ENCODE measurements at places on chromosomes 5 and 9.
A peak's percentile ranks its signal among the peaks of the same experiment; 100 is the strongest.

GRCh38 chr9:136558373-136558772, 12.5 kb upstream of the NOTCH1 start:
- no peak for DNase-seq

GRCh38 chr9:113578882-113579282, 115.4 kb downstream of the RGS3 start:
- DNase-seq: peak; percentile 83

GRCh38 chr5:11687498-11687897, 216.7 kb downstream of the CTNND2 start:
- DNase-seq: no peak

DNA sequence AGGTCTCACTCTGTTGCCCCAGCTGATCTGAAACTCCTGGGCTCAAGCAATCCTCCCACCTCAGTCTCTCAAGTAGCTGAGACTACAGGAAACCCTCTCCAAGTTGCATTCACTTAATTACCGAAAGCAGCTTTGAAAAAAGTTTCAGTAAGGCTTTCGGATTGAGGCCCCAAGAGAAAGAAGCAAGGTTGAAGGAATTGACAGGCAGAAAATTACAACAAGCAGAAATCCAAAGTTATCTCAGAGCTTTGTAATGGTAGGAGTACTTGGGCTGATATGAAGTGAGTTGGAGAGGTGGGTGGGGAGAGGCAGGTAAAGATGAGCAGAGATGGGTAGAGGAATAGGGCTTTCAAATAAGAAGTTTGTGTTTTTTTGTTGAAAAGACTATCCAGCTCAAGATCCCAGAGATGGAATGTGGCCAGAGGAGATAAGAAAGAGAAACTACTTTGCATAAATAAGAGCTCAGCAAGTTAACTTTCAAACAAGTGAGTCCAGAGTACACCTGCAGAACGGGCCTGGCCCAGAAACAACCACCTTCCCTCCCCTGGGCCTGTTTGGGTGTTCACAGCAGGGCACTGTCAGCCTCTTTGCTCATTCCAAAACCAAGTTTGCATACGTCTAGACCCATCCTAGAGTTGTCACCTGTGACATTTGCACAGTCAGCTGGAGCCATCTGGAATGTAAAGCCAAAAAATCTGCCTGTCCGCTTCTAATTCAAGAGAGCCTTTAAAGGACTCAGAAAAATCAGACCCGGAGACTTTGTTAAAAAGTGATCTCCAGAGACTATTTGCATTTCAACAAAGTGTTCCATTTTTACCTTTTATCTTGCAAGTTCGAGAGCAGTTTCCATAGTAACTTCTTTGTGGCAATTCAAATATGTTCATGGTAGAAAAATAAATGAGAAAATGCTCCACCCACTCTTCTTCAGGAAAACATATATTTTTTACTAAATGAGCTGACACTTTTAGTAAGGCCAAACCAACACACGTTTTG, 2.2 kb upstream of the CLINT1 start:
- no peak for DNase-seq

DNA sequence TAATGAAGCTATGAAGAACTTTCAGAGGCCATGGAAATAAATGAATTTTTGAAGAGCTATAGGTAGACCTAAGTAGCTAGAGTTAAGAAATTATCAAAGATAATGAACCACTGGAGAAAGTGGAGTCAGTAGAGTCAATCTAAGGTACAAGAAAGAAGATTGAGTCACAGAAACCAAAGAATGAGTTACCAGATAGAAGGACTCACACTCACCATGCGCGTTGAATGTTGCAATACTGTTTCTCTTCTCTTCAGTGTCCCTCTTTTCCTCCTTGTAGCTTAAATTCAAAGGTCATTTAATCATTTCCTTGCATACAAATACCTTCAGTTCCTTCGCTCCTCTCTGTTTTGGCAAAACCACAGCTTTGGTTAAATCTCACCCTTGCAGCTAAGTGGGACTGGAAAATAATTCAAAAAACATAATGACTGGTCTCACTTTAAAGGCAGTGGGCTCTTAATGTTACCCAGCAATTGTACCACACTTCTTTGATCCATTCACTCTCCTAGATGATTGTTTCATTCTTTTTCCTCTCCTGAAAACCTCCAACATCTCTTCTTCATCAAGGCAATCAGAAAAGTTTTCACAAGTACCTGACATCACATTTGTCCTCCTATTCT, 58.3 kb downstream of the NIPBL start:
- no peak for DNase-seq

DNA sequence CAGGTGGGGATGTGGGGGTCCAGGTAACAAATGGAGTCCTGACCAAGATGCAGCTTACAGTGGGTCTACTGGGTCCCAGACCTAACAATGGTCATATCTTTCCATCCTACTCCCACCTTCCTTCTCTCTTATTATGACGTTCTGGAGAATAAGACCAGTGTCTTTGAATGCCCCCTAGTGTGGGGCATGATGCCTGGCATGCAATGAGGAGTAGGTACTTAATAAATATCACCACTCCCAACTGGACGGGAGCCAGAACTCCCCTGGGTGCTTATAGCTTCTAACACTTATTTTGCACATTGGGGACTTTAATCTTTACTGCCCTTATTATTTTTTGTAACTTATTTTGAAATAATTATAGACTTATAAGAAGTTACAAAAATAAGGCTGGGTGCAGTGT, 98.2 kb downstream of the NDFIP1 start:
- no peak for DNase-seq

GRCh38 chr9:89381308-89381609, 63.0 kb downstream of the SECISBP2 start:
- DNase-seq: no peak

GRCh38 chr5:177410575-177410974, 1.2 kb upstream of the F12 start:
- no peak for DNase-seq

DNA sequence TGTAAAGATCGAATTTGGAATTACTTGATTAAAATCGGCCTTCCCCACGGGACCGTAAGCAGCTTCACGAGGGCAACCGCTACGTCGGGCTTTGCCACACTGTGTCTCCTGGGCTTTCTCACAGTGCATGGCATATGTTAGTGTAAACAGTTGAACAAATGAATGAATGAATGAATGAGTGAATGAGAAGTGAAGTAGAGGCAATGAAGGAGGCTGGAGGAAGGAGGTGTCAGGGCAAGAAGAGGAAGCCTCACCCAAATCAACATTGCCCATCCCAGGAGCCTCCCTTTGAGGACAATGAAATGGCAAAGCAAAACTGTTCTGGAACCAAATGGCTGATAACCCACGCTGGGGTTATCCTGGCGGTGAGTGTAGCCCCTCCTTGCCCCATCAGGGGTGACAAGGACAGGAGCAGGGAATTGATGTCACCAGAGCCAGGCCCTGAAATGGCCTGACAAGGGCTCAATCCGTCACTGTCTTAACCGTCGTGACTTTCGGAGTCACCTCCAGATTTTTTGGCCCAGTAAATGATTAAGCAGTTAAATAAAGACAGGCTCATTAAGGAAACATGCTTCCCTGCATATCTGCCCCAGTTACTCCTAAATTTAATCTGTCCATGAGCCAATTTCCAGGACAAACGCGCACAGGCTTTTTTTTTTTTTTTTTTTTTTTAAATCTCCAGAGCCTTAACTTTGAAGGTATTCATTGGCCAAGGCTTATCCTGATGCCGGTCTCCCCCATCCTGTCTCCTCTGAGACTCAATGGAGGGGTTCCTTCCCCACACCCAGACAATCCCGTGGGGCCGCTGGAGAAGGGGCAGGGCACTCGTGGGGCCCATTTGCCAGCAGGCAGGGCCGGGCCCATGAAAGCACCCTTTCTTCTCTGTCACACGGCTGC, 88.4 kb upstream of the BOD1 start:
- no peak for DNase-seq

- no peak for DNase-seq
These were observed 36.3 kb upstream of the UBTD2 start for GRCh38 chr5:172319708-172320441.

GRCh38 chr5:170559296-170559695, 55.5 kb downstream of the KCNIP1 start:
- no peak for DNase-seq

DNA sequence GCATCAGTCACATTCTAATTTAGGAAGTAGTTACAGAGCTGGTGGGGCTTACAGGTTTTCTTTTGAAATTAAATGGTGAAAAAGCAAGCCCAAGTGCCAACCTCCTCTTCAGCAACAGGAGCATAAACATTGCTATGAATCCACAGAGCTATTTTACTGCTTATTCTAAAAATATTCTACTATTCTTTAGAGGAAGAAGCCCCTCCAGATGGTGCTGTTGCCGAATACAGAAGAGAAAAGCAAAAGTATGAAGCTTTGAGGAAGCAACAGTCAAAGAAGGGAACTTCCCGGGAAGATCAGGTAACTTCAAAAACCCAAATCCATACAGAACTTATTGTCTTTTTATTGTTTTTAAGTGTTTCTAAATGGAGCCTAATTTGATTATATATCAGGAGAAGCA, 202.8 kb downstream of the CWC27 start:
- DNase-seq: no peak

- DNase-seq: no peak
These were observed 45.1 kb upstream of the IL13 start for GRCh38 chr5:132612846-132613245.

DNA sequence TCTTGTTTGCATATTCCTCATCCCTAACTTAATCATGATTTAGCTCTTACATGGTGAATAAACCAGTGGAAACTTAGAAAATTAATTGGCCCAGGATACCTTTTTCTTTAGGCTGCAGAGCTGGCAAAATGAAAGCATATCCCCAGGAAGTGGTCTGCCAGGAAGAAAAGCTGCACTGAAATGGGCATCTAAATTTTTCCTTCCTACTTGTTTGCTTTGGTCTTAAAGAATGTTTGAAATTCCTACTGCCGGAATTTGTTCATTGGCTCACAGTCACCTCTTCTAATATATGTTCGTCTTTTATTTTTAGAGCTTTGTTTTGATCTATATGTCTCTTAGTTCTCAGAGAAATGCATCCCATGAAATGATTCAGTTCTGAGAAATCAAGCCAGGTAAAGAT, 113.2 kb upstream of the ELL2 start:
- no peak for DNase-seq

DNA sequence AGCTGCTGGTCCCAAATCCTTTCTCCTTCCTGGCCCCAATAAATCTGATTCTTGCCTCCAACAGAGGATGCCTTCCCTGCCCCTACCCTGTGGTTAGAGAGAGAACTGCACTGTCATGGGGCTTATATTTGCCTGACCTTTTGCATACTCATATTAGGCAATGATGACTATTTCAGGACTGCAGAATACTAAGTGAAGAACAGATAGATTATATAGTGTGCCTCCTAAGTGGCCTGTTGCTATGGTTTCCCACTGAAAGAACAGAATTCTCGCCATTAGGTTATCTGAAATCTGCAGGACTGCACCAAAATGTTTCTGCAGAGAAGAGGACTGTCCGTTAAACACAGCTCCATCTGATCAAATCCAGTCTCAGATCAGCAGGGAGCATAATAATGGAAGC, 87.3 kb upstream of the CCNG1 start:
- no peak for DNase-seq

DNA sequence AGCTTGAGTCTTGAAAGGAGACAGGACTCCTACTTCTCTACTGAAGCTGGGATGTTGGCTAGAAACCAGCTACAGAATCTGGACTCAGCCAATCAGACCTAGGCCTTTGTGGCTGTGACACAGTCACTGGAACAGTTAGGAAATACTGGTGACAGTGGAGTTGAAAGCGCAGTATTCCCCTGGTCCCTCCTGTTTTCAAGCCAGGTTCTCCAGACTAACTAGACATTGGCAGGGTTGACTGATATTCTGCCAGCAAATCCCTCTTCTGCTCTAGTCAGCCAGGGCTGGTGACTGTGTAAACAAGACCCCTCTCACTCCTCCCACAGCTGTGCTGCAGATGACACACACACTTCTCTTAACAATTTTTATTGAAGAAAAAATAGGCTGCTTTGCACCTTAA, 8.7 kb downstream of the SHROOM1 start:
- DNase-seq: no peak

DNA sequence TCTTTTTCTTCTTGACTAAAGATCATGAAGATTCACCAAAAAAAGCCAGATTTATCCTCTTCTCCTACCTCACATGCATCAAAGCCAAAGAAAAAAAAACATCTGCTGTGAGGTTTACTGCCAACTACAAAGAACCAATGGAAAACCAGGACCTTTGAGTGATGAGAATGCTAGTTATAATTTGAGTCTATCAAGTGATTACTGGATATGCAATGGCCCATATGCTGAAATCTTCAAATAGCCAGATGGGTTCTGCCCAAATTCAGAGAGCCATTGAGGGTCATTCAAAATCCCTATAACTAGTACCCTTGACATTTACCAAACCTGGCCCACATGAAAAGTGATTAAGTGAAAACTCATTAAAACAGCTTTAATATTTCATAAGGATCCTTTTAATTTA, 78.4 kb upstream of the ACO1 start:
- DNase-seq: no peak

DNA sequence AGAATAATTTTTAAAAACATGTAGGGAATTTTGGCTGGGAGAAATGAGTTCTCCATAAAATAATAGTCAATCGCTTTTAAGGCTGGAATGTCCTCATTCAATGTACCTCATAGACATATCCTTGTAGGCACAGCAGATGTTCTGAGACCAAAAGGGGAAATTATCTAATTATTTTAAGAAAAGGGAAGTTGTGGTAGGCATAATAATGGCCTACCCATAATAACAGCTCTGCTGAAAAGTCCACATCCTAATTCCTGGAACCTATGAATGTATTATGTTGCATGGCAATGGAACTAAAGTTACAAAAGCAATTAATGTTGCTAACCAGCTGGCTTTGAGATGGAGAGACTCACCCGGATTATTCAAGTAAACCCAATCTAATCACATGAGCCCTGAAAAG, 216.1 kb downstream of the TRIM36 start:
- no peak for DNase-seq

GRCh38 chr5:149567226-149567625, 14.1 kb upstream of the ARHGEF37 start:
- DNase-seq: no peak

DNA sequence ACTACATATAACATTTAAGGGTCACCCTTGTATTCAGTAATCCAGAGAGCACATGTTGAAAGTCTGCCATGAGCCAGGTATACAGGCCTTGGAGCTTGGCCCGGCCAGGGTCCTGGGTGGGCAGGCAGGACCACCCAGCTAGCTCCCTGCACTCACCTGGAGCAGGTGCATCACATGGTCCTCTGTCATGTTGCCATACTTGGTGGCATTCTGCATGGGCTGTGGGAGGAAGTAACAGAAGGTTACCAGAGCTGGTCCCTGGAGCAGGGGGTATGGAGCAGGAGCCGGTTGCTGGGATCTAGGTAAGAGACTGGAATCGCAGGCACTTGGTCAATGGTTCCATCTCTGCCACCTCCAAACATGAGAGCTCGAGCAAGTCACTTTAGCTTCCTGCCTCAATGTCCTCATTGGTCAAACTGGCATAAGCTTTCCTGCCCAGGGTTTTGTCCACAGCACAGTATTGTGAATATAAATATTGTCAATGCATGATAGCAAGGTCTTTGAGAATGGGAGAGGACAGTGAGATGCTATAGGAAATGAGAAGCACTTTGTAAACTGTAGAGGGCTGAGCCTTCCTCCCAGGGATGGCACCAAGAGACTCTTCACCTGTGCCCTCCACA, 6.5 kb downstream of the CD74 start:
- no peak for DNase-seq

- no peak for DNase-seq
These were observed 109.6 kb downstream of the FAM174A start for GRCh38 chr5:100644776-100645175.
